Hematopoietic multipotent progenitor cell treated with erythropoietin and hydrocortisone succinate and interleukin-3 and kit ligand, for 6 days (in vitro differentiated cells): ENCODE measurements at places on chromosomes 1 and 21.
A peak's percentile ranks its signal among the peaks of the same experiment; 100 is the strongest.

GRCh38 chr1:226814751-226815537 lies 55.5 kb upstream of the PSEN2 start:
- DNase-seq = no peak

DNA sequence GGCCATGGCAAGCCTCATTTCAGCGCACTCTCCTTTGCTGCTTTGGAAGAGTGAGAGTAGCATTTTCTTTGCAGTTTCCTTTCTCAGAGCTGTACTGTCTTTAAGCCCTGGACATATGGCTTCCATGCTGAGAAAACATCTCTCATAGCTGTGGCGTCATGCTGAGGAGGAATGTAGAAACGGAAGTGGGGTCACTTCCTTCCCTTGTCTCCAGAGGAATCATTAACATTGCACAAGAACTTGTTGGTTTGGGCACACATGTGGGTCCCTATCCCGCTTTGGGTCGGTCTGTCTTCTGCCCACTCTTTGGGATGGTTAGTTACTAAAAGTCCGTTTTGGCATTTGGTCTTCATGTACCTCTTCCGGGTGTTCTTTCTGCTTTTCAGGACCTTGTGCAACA lies 5.6 kb downstream of the MFN2 start:
- no peak for DNase-seq

- peak; percentile 41 for DNase-seq
Observed at GRCh38 chr1:62621907-62622306, 24.6 kb downstream of the ANGPTL3 start.

DNA sequence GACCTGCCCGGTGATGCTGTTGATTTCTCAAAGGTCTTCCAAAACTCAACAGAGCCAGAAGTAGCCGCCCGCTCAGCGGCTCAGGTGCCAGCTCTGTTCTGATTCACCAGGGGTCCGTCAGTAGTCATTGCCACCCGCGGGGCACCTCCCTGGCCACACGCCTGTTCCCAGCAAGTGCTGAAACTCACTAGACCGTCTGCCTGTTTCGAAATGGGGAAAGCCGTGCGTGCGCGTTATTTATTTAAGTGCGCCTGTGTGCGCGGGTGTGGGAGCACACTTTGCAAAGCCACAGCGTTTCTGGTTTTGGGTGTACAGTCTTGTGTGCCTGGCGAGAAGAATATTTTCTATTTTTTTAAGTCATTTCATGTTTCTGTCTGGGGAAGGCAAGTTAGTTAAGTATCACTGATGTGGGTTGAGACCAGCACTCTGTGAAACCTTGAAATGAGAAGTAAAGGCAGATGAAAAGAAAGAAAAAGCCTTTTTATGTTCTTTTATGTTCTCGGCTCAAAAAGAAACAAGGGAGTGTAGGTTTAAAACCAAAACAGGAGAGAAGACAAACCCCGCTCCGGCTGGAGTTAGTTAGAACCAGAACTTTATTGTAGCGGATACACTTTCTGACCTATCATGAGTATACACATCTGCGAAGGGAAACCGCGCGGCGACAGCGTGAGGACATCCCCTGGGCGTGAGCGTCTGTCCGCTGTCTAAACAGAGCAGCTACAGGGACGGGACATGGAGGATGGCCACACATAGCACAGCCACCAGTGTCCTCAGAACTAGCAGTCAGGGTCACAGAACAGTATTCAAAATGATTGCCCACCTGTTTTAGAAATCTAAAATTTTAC lies 77.1 kb downstream of the PIK3CD start:
- DNase-seq = no peak

DNA sequence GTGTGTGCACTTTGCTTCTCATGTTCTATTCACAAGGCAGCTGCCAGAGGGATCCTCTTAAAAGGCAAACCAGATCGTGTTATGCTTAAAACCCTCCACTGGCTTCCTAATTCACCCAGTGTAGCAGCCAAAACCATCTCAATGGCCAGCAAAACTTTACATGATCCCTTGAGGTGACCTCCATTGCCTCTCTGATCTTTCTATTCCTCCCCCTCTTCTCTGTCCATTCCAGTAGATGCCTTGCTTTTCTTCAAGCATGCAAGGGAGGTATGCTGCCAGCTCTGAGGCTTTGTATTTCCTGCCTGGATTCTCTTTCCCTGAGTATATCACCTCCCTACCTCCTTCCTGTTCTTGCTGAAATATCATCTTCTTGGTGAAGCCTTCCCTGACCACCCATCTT lies 93.2 kb upstream of the KCNK2 start:
- DNase-seq = no peak

- no peak for DNase-seq
Observed at GRCh38 chr1:223123011-223123610, 19.9 kb downstream of the TLR5 start.

DNA sequence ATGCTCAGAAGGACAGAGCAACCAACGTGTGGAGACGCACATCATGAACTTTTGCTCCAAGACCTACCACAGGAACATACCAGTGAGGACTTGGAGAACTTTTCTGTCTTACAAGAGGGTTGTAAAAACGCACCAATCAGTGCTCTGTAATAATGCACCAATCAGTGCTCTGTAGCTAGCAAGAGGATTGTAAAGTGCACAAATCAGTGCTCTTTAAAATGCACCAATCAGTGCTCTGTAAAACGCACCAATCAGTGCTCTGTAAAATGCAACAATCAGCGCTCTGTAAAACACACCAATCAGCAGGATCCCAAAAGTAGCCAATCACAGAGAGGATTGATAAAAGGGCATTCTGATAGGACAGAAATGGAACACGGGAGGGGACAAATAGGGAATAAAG lies 40.4 kb upstream of the SPAG17 start:
- DNase-seq = no peak

GRCh38 chr1:91584878-91585277 lies 84.2 kb downstream of the CDC7 start:
- DNase-seq = no peak

DNA sequence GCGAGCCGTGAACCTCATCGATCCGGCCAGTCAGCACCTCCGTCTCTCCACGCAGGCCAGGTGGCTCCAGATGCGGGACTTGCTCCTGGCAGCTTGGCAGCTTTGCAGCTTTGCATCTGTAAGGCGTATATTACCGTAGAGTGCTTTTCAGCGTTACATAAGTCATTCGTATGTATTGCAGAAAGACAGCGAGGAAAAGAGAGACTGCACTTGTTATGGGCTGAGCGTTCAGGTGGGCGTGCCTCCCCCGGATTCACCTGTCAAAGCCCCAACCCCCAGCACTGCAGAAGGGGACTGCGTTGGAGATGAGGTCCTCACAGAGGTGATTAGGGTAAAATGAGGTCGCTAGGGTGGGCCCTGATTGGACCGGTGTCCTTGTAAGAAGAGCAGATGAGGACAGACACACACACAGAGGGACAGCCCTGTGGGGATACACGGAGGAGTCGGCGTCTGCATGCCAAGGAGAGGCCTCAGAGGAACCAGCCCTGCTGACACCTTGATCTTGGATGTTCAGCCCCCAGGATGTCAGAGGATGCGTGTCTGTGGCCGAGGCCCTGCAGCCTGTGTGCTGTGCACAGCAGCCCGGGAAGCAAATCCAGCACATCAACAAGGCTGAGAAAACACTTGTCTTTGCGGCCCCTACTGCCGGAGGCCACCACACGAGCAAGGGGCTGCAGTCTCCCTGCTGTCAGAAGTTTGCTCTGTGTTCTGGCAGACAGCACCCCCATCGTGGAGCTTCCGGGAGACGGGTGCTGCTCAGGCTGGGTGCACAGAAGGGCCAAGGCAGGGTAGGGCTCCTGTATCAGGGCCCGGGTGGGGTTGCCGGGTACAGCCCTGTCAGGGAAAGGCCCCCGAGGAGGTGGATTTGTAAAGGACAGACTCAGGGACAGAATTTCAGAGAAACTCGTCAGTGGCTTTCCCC lies 10.9 kb upstream of the AGPAT3 start:
- peak; percentile 61 for DNase-seq

DNA sequence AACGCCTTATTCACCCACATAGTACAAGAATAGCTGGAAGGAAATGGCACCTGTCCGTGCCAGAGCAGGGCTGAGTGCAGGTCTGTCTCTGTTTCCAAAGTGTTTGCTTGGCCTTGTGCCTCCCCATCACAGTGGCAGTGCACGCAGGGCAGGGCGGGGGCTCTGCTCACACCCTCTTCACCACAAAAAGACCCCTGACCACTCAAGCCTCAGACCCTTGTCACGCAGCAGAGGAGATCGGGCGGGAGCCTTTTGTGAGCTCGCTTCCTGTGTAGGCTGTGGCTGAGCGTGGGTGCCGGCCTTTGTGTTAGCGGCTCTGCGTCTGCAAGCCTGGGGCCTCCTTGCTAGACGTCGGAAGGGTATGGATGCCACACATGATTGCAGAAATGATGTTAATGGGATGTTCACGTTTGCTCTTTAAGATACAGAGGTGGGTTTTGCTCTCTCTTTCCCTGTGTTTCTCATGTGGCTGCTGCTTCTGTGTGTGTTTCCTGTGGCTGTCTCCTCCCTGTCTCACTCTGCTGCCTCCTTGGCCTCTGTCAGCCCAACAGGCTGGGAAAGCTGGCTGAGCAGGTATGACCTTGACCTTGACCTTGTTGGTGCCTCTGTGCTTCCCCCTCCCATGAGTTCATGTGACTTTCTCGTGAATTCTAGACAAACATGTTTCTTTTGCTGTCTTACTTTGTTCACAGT lies 45.4 kb downstream of the S100B start:
- DNase-seq = no peak

- no peak for DNase-seq
Observed at GRCh38 chr1:167798952-167799351, 77.2 kb downstream of the MPZL1 start.

- peak; percentile 90 for DNase-seq
Observed at GRCh38 chr1:154155251-154155650, 378 bp upstream of the NUP210L start.

- DNase-seq = no peak
Observed at GRCh38 chr1:6241887-6242740, 1.9 kb upstream of the HES3 start.

DNA sequence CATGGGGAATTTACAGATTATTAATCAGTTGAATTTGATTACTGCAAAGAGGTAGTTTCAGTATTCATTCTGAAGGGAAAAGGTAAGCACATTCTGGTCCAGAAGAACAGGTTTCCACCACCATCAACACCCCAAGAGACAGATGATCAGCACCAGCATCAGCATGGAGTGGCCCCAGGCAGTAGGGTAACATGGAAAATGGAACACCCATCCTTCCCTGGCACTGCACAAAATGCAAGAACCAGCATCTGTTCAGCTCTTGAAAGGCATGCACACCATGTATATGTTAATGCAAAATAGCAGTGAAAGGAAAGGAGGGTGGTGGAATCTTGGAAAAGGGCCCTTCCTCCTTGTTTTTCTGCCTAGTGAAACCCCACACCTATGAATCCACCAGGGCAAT lies 9.2 kb downstream of the HSD3B1 start:
- DNase-seq = no peak

DNA sequence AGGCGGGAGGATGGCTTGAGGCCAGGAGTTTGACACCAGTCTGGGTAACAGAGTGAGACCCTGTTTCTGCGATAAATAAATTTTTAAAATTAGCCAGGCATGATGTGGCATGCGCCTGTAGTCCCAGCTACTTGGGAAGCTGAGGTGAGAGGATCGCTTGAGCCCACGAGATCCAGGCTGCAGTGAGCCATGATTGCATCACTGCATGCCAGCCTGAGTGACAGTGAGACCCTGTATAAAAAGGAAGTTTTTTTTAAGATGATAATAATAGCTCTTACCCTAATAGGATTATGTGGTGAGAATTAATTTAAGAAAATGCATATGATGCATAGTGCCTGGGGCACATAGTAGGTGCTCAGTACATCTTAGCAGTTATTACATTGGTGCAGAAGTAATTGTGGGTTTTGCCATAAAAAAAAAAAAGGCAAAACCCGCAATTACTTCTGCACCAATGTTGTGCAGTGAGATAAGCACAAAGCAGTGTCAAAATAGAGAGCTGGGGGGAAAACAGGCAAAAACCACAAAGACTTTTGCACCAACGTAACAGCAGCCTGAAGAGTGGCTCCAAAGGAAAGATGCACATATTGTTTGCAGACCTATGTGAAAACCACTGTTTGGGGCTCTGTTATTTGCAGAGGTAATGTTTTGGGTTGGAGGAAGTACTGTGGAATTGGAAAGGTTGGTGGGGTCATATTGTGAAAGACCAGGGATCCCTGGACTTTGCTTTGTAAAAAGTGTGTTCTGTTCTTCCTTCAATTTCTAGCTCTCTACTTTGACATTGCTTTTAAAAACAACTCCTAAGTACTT lies 72.4 kb downstream of the PLXNA2 start:
- DNase-seq = peak; percentile 83

DNA sequence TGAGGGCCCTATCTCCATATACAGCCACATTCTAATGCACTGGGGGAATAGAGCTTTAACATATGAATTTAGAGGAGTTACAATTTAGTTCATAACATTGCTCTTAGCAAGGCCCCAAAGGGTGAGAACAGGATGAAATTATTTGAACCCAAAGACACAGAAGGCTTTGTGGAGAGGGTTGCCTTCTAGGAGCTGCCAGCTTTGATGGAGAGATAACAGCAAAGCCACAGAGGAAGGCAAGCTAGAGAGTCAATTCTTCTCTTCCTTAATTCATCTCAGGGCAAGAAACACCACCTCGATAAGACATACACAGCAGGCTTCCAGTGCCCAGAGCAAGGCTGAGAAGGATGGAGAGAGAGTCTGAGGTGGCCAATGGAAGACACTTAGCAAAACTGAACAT lies 94.8 kb upstream of the TMPRSS15 start:
- DNase-seq = peak; percentile 20

DNA sequence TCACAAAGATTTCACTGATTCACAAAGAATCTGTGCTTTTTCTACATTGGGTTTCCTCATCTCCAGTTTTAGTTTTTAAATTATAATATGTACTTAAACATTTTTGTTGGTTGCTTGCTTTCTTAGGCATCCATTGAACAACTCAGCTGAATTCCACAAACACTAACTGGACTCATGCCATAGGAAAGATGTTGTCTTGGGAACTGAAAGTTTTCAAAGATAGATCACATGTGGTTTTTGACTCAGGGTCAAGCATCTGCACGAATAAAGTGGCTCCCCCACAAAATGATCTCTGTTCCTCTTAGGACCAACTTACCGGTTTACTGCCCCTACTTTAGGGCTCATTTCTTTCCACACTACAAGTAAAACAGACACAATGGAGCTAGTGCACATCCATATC lies 3.1 kb upstream of the KRTAP21-1 start:
- DNase-seq = no peak

DNA sequence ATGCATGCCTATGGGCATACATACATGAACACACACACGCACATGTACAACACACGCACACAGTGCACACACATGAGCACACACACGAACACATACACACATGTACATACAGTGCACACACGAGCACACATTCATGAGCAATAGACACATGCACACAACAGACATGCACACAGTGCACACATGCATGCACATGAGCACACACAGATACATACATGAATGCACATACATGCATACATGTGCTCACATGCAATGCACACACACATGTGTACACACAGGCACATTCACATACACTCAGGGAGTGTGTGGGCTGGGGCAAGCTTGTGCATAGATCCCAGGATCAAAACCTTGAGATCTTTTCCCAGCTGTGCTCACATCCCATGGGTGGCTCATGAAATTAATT lies 18.9 kb downstream of the CRYAA start:
- no peak for DNase-seq

- DNase-seq = peak; percentile 72
Observed at GRCh38 chr1:42937141-42937696, 21.4 kb downstream of the SLC2A1 start.
